Stimulated activated CD4-positive, alpha-beta T cell treated with anti-CD3 and anti-CD28 coated beads, Interleukin-4, amount 100 ng/mL, for 1 hour (primary cell): ENCODE measurements at places on chromosomes 1 and 21.

DNA sequence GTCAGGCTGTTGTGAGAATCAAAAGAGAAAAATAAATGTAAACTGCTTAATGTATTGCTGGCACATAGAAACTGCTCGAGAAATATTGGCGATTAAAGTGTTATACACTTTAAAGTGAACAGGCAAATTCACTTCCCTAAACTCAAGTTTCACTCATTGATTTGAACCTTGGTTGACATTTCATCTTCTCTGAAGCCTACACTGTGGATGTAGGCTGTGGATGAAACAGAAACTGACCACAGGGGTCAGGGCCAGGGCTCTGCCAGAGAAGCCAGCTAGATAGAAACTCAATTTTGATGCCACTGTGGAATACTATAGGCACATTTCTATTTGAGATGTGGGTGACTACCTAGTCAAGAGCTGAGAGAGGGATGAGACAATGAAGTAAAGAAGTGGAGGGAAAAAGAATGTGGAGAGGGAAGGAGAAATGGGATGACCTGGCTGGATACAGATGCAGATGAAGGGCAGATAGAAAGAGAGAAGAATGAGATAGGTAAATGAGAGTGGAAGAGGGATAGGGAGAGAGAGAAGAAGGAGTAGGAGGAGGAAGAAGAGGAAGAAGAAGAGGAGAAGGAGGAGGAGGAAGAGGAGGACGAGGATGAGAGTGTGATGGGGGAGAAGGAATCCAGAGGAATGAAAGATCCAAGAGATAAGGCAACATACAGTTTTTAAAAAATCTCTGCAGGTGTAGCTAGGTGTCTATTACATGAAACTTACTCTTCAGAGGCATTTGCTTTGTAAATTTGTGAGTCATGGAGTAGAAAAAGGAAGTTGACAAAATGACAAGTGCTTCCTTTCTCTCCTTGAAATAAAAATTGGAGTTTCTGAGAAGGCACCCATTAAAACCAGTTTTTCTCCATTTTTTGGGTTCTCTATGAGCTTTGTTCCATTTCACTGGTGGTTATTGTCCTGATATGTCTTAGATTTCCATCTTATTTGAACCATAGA lies 17.4 kb upstream of the CD1D start:
- no peak for DNase-seq

GRCh38 chr1:25467193-25467592 lies 36.5 kb downstream of the MACO1 start:
- no peak for DNase-seq

DNA sequence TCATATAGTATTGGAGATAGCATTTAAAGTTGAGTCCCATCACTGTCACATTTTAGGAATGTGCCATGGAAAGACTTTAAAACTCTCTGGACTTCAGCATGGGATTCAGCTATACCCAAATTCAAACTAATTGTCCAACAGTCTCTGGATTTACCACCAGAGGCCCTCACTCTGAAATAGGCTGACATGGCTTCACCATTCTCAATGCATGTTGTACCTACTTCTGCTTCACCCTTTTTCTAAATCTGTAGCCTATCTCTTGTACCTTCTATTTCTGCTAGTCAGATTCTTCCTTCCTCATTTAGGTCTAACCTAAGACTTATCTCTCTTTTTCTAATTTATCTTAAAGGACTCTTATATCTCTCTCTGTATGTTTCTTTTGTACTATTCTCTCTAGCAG lies 512.7 kb upstream of the ZRANB2 start:
- DNase-seq, result no peak

GRCh38 chr1:9413877-9414213 lies 121.2 kb downstream of the SPSB1 start:
- no peak for DNase-seq

DNA sequence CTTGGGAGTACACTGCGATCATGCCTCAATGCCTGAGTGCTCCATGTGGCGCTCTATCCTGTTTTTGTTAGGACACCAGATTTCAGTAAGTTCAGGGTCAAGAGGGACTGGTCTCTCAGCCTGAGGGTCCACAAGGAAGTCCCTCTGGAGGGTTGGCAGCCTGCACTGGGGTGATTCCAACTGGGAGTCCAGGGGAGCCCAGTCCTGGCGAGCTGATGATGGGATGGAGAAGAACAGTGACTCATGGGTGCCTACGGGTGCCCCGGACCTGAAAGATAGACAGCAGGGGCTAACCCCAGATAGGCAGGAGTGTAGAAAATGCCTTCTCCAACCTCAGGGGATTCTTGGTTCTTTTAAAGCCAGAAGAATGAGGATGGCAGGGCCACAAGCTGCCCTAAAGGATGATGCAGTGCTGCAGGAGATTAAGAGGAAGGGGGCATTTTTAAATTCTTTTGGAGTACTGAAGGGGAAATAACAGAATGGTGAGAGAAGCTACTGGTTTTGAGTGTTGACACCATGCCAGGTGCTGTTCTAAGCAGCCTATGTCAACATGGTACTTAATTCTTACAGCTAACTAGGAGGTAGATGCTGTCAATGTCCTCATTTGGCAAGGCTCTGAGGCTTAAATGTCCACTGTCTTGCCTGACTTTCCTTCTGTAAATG lies 68.4 kb upstream of the TLR5 start:
- DNase-seq, result no peak

DNA sequence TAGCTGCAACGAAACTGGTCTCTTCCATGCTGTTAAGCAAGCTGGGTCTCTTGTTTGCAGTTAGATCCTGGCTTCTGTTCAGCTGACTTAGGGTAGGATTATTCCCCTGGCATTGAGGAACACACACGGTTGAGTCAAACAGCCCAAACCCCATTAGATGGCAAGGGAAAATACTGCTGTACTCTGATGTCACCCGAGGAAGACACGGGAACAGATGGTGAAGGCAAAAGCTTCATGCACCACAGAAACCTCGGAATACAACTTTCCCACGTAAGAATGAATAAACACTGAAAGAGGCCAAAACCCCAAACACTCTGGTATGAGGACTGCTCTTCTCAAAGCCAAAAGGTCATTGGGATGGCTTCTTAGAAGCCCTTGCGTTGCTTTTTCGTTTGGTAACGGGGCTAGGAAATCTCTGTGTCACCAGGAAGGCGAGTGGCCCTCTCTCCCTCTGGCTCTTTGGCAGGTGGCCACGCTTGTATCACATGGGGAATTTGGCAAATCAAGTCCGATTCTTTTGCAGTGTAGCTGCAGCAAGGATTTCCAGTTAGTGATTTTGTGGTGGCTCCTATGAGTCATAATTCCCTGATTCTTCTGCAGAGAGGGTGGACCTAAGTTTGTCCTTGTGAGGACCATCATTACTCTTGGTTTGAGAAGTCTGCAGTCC lies 16.7 kb upstream of the LYST start:
- DNase-seq, result no peak

DNA sequence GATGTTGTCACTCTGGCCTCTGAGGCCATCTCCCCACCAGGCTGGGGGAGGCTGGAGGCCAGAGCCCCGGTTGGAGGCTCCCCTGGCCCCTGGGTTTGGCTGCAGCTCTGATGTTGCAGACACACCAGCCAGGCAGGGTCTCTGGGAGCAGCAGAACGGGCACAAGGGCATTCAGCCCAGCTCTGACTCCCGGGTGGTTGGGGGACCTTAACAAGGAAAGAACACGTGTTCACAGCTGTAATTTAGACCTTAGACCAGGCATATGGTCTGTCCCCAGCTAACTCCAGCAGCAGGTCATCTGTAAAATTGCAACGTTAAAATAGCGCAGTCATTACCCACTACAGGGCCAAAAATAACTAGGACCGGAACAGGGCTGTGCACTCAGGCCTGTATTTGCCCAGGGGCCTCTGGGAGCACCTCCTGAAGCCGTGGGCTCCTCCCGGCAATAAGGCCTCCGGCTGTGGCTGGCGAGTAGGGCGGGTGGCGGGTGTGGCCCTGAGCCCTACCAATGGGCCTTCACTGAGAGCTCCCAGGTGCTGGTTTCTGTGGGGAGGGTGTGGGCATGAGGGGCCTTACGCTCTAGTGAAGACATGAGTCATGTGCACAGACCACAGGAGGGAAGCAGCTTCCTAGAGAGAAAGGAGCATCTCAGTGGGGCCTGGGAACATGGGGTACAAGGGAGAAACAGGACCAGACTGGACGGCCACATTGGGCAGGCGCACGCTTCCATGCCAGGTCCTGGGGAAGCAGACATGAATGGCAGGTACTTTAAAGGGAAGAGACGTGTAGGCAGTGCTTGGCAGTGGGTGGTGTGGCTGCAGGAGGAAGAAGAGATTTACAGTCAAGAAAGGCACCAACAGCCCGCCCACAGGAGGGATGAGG lies 6.1 kb downstream of the LDLRAP1 start:
- DNase-seq, result peak; percentile 76
